ENCODE measurements at places on chromosomes 3 and 15.
A peak's percentile ranks its signal among the peaks of the same experiment; 100 is the strongest.

DNA sequence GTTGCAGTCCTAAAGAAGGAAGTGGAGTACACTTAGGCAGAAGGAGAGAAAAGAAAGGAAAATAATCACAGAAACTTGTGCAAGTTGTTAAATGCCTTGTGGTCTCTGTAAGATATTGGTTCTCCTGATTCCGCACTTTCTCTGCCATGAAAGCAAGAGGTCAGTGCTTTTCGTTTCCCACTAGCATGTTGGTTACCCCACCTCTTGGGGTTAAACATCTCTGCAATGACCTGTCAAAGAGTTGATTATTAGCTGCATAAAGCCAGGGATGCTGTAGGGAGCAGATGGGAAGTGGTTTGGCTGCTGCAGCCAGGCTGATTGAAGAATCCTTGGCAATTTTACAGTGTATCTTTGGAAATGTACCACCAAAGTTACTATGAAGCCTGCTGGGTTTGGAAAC lies 33.3 kb downstream of the ZNF609 start:
- DNase-seq = no peak

- no peak for DNase-seq
These were observed 273.2 kb downstream of the MECOM start for GRCh38 chr3:169390271-169390670.

- no peak for DNase-seq
These were observed 26.4 kb downstream of the PRKCD start for GRCh38 chr3:53187430-53187829.

DNA sequence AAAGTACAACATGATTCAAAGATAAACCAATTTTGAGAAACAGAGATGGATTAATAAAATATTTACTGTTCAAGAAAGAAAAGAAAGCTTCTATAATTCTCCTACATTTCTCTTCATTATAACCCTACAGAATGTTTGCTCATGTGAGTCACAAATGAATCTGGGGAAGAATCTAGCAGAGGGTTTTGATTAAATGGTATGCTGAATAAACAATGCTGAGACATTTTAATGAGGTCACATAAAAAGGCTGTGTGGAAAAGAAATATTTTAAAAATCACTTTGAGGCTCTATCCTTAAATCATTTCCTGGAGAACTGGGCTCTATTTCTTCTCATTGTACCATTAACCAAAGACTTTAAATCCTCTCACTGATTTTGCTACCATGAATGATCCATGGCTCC lies 727.7 kb downstream of the NTRK3 start:
- DNase-seq = no peak

- DNase-seq = no peak
These were observed 77.7 kb downstream of the ROBO1 start for GRCh38 chr3:79690072-79690471.

GRCh38 chr15:38389924-38390542 lies 63.9 kb upstream of the FAM98B start:
- DNase-seq = peak; percentile 39

DNA sequence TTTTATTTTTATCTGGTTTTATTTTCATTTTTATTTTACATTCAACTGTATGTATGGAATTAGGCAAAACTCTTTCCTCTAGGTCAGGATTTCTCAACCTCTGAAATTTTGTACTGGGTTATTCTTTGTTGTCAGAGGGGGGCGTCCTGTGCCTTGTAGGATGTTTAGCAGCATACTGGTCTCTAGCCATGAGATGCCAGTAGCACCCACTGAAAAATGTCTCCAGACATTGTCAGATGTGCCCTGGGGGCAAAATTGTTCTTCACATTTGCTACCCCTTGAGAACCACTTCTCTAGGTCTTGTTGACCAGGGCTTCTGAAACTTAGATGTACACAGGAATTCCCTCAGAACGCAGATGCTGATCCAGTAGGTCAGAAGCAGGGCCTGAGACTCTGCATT lies 5.4 kb downstream of the CHRNA5 start:
- no peak for DNase-seq

- DNase-seq = no peak
These were observed 985.2 kb upstream of the SEMA6D start for GRCh38 chr15:46732060-46732459.

- DNase-seq = no peak
These were observed 19.5 kb downstream of the SEC22C start for GRCh38 chr3:42562047-42562907.

- DNase-seq = no peak
These were observed 52.9 kb upstream of the ROBO2 start for GRCh38 chr3:76986876-76987474.

GRCh38 chr3:141940194-141940776 lies 63.8 kb downstream of the ATP1B3 start:
- peak; percentile 37 for DNase-seq

- DNase-seq = no peak
These were observed 1.6 kb upstream of the TXNRD3 start for GRCh38 chr3:126656371-126657134.

DNA sequence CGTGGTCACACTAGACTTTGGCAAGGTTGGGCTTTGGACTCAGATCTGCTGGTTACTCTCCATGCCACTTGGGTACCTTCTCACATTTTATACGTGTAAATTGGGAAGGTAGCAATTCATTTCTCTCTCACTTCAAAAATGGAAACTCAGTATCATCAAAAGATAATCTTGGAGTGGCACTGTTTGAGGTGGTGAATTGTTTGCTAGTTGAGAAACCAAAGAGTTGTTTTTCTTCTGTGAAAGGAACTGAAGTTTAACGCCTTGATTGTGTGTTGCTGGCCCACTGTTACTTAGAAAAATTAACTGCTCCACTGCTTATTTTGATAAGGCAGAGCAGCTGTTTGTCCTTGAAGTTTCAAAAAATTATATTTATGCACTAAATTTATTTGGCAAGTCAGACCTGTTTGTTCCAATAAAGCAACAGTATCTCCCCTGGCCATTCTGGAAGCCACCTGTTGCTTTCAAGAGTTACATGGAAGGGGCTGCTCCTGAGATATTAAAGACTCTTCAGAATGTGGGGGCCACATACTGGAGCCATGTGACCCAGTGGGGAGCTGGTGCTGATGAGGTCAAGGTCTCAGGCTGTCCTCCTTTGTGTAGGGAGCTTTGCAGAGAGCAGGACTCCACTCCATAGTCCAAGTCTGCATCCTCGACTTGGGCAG lies 16.2 kb downstream of the PLCL2 start:
- DNase-seq = no peak

DNA sequence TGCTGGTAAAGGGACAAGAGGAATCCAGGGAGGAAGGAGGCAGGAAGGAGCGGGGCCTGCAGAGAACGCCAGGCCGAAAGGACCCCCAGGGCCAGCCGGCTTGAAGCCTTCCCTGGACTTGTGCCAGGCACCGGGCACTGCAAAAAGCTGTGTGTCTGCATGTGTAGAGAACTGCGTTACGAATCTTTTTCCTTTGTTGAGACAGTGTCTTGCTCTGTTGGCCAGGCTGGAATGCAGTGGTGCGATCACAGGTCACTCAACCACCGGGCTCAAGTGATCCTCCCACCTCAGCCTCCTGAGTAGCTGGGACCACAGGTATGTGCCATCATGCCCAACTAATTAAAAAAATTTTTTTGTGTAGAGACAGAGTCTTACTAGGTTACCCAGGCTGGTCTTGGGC lies 17.0 kb upstream of the MUC4 start:
- DNase-seq = no peak

DNA sequence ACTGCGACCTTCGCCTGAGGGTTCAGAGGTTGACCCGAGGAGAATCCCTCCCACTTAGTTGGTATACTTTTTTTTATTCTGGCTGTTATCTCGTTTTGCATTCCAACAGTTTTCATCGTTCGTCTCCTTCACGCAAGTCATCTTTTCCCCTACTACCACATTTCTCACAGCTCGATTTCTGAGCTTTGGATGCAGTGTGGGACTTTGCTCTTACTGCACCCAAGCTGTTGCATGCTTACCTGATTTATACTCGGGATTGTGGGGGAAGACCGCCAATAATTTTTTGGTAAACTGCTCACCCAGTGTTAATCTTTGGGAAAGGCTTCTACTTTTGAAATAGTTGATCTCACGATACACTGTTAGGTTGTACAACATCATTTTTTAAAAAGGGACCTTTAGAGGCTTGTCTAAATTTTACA lies 702 bp downstream of the TBC1D23 start:
- no peak for DNase-seq

DNA sequence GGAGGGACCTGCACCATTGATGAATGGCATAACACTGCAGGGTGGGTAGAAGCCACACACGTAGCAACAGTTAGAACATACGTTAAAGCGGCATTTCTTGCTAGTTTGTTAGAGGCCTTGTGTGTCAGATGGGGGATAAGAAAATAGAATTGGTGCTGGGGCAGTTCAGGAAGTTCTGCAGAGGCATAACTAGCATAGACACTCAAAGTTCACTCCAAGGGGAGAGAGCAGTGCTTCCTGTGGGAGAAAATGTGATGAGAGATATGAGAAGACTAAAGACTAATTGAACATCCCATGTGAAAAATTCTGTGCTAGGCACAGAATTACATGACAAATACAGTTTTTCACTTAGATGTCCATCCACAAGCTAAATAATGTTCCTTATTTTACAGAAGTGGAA lies 327.1 kb downstream of the ZNF621 start:
- DNase-seq = no peak
